ENCODE measurements at places on chromosomes 1 and 21.

DNA sequence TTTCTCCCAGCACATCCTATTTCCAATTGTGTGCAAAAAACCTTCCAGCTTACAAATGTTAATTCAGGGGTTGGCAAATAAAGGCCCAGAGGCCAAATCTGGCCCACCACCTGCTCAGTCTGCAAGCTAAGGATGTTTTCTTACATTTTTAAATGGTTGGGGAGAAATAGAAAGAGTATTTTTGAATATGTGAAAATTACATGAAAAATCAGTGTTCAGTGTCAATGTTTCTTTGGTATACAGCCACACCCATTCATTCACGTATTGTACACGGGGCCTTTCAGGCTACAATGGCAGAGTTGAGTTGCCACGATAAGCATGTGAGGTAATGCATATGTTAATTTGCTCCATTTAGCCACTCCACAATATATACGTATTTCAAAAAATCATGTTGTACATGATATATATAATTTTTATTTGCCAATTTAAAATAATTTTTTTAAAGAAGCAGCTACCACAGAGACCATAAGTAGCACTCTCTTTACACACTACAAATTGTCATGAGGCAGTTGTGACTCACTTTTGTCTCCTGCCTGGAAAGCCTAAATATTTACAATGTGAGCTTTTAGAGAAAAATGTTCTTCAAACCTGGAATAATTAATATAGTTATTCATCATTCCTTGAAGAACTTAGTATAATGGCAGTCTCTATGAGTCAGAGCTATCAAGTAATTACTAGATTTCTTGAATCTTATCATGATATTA, 189.6 kb downstream of the SMYD3 start:
- H3K4me1 ChIP-seq = no peaks in the 10 kb centered on the region
- no peak for DNase-seq
- H3K4me3 ChIP-seq = no peak overlapping the region
- H3K36me3 ChIP-seq = no peaks in the 10 kb centered on the region
- no peaks in the 10 kb centered on the region for H3K27me3 ChIP-seq
- H3K27ac ChIP-seq = no peak overlapping the region

GRCh38 chr1:231027136-231027925, 12.7 kb downstream of the FAM89A start:
- H3K27me3 ChIP-seq = no peaks in the 10 kb centered on the region
- H3K27ac ChIP-seq = no peak overlapping the region
- no peak for DNase-seq

DNA sequence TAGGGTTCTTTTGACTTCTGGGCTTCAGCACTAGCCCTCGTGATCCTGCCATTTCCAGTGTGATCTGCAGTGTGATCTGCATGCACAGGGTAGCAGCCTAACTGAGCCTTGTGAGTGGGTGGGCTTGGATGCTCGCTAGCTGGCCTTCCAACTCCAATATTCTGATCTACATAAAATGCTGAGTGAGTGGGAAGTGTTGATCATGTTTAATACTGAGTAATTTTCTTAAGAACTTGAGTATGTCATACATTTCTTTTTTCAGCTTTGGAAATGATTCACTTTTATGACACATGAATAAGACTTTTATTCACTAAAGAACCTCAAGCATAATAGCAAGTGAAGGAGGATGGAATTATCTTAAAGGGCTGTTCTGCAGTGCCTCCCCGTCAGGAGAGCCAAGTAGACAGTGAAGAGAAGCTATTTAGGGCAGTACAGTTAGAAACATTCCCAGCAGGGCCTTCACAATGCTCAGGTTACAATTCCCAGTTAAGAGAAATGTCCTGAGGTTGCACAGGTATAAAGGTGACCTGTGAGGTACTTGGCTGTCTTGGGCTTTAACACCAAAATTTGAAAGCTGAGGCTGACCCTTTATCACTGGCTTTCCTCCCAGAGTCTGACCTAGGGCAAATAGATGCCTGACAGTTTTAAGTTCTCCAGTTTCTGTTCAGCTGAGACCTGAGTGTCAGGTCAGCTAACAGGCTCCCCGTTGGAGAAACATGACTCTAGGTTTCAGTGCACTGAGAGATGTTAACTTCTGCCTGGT, 29.1 kb upstream of the LRRC8C start:
- H3K27ac ChIP-seq = peak overlapping the region; percentile 30
- no peak overlapping the region for H3K4me3 ChIP-seq
- no peaks in the 10 kb centered on the region for H3K36me3 ChIP-seq
- no peaks in the 10 kb centered on the region for H3K4me1 ChIP-seq
- no peak for DNase-seq

GRCh38 chr1:7613851-7614205, 157.3 kb upstream of the VAMP3 start:
- H3K36me3 ChIP-seq = no peaks in the 10 kb centered on the region
- DNase-seq = no peak
- H3K4me1 ChIP-seq = no peaks in the 10 kb centered on the region
- H3K27ac ChIP-seq = no peak overlapping the region
- no peaks in the 10 kb centered on the region for H3K27me3 ChIP-seq

DNA sequence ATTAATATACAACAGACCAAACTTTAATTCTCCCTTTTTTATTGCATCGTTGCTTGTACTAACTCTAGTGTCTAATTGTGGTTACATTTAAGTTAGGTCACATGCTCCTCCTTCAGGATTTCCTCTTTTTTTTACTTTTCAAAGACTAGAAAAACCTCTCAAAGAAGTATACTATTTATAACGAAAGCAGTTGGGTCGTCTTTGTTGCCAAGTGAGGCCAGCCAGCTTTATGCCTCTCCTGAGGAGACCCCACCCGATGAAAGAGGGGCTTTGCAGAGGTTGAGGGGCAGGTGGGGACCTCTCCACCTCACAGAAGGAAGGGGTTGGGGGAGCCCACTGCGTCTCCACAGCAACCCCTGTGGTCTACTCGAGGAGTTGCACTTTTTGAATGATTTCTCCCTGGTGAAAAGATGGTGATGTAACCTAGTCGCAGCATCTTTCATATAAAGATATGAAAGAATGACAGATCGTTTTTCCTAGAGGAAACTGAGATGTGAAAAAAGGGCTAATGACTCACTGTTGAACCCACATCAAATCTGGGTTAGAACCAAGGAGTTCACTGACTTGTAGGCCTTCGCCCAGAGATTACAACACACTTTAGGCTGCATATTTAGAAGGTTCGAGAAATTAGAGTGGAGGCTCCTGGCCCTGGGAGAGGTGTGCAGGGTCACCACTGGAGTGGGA, 6.4 kb downstream of the TGFB2 start:
- DNase-seq = no peak
- H3K27me3 ChIP-seq = no peaks in the 10 kb centered on the region
- peak overlapping the region; percentile 17 for H3K4me3 ChIP-seq
- H3K27ac ChIP-seq = peak overlapping the region; percentile 89
- H3K36me3 ChIP-seq = no peaks in the 10 kb centered on the region
- no peaks in the 10 kb centered on the region for H3K4me1 ChIP-seq

DNA sequence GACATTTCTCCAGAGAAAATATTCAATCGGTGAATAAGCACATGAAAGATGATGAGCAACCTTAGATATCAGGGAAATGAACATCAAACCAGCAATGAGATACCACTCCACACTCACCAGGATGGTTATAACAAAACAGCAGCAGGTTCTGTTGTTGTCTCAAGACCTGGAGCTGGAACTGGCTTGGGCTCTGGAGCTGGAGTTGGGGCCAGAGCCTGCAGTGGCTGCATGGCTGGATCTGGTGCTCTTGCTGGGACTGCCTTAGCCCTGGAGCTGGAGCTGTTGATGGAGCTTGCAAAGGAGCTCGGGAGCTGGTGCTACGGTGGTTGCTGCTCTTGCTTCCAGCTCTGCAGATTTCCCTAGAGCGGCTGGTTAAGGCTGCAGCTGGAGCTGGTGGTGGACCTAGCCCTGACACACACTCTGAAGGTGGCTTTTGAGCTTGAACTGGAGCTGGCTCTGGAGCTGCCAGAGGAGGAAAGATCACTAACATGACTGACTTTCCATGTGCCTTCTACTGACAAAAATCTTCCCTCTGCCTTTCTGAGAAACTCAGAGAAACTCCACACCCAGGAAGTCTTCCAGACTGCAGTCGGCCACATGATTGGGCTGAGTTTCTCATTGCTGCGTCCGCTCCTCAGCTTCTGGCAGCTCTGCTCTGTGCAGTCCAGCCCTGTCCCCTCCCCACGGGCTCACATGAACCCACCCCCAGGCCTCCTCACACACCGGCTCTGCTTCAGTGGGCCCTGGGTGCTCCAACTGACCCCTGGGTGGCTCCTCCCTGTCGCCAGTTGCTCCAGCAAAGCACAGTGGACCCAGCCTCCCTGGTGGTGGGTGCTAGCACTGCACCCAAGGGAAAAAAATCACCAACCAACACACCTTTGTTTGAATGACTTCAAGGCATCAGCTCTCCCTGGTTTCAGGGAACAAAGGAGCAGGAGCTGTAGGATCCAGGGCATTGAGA, 139.1 kb upstream of the FMN2 start:
- no peak for DNase-seq
- H3K4me3 ChIP-seq = no peak overlapping the region
- H3K36me3 ChIP-seq = no peaks in the 10 kb centered on the region
- H3K4me1 ChIP-seq = no peaks in the 10 kb centered on the region

- H3K4me3 ChIP-seq = no peak overlapping the region
- H3K27me3 ChIP-seq = no peaks in the 10 kb centered on the region
- no peaks in the 10 kb centered on the region for H3K36me3 ChIP-seq
- H3K4me1 ChIP-seq = no peaks in the 10 kb centered on the region
- no peak overlapping the region for H3K27ac ChIP-seq
Observed at GRCh38 chr1:47002211-47002610, 21.3 kb upstream of the CYP4X1 start.

DNA sequence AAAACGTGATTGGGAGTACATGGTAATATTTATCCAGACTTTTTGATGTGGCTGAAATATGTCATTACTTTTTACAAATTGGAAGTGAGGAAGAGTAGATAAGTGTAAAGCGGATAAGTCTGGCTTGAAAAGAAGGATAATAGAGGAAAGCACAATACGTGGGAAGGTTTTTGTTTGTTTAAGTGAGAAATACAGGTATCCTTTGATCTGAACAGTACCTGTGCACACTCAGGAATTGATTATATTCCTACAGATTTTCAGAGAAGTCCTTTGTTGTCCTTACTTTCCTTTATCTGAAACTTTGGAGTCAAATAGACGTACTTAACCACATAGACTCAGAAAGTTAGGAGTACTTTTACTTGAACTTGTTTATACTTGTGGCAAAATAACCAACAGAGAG, 20.2 kb downstream of the CCDC18 start:
- no peak for DNase-seq
- no peak overlapping the region for H3K27ac ChIP-seq
- no peaks in the 10 kb centered on the region for H3K27me3 ChIP-seq
- no peaks in the 10 kb centered on the region for H3K4me1 ChIP-seq

DNA sequence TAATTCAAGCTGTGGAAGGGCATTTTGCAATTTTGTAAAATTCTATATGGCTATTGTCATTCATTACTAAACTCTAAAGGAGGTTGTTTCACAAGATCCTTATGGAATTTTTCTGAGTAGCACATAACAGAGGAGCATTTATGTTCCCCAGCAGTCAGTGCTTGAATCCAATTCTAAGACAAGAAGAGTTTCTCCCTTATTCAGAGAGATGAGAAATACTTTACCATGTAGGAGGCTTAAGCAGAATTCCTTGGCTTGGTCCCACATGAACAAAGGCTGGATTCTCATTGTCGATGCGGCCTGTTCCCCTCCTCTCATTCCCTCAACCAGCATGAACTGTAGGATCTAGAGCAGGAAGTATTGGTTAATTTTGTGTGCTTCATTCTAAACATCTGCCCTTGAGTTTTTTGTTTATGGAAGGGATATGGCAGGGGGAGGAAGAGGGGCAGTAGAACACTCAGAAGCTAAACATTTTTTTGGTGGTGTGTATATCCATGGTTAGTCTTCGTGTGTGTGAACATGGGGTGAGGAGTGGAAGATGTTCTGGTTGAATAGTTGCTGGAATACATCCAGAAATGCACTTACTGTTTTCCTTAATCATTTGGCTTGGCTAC, 74.3 kb downstream of the LAMC1 start:
- H3K27me3 ChIP-seq = no peaks in the 10 kb centered on the region
- no peaks in the 10 kb centered on the region for H3K36me3 ChIP-seq
- no peak for DNase-seq
- H3K27ac ChIP-seq = peak overlapping the region; percentile 84
- peaks cover 76% of the 10 kb centered on the region for H3K4me1 ChIP-seq

- H3K36me3 ChIP-seq = no peaks in the 10 kb centered on the region
- no peaks in the 10 kb centered on the region for H3K4me1 ChIP-seq
- no peak for DNase-seq
- H3K4me3 ChIP-seq = no peak overlapping the region
Observed at GRCh38 chr1:216559359-216559758, 136.1 kb upstream of the USH2A start.

DNA sequence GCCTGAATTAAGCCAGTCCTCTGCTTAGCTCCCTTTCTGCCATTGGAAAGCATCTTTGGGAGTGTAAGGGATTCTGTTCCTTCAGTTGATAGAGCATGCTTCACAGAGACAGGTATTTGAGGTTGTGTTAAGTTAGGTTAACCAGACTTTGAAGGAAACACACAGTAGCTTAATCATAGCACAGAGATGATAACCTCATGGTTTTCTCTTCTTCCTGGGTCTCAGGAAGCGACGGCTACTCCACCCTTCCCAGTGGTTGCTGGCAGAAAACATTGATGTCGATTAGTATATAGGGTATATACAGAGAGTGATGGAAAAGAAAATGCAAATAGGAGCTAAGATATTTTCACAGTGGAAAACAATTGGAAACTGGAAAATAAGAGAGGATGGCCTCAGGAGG, 42.0 kb downstream of the S1PR1 start:
- no peak overlapping the region for H3K4me3 ChIP-seq
- no peak overlapping the region for H3K27ac ChIP-seq
- no peaks in the 10 kb centered on the region for H3K4me1 ChIP-seq
- no peaks in the 10 kb centered on the region for H3K27me3 ChIP-seq
- H3K36me3 ChIP-seq = no peaks in the 10 kb centered on the region
- no peak for DNase-seq

DNA sequence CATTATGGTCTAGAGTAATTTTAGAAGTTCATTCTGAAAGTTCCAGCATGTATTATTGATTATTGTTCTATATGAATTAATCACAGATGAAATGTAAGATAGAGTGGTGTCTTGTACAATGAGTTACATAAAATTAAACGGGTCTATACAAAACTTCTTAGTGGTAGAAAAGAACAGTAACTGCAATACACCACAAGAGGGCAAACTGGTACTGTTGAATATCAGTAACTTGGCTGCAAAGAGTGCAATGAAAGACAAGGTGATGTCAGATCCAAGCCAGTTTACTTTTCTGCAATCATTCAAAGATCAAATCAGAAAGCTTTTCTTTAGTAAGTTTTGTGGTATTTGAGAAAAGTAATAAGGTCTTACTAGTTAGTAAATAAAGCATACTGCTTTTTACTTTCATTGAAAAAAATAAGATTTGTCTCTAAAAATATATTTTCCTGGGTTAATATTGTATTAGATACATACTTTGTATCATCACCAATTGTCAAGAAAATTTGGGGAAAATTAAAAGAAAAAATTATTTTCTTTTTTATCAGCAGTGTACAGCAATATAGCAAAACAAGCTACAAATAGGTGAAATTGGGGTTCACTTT, 66.4 kb upstream of the BTG3 start:
- no peaks in the 10 kb centered on the region for H3K36me3 ChIP-seq
- H3K4me1 ChIP-seq = no peaks in the 10 kb centered on the region
- H3K27me3 ChIP-seq = no peaks in the 10 kb centered on the region
